ENCODE measurements at places on chromosomes 2 and 18. TPM values are rescaled to one million over a fixed set of nuclear protein-coding genes. Genes with fewer than 3 reads are reported as not detected.

GRCh38 chr2:4653991-4654390 lies 950.6 kb downstream of the DCDC2C start:
- no peak for DNase-seq

DNA sequence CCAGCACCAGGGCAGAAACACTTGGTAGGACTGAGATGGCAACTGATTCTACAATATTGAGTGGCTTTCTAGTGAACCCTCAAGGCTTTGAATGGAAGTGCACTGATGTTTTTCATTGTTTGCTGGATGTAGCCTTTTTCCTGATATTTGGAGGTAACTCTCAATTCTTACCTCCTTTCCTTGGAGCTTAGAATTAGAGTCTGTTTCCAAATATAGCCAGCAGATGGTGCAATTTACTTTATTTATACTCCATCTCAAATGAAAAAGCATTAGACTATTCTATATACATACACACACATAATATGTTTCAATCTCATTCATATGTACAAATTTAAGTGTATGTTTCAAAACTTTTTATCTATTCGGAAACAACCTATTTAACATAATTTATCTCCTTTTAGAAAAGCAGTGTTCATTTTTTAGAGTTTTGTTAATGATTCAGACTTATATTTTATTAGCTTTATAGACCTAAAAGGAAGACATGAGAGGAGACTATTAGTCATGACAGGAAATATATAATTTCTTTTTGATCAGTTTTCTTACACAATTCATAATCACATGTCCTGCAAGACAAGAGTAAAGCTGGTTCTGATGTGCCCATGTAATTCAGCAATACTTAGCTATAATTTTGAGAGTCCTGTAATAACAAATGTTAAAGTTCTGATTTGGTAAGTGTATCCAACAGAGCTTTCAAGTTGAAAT lies 124.8 kb downstream of the NUP35 start:
- DNase-seq = no peak

The DCDC2C gene
- total RNA-seq = not detected

The CNGA3 gene
- total RNA-seq = not detected

- no peak for DNase-seq
Measured at GRCh38 chr2:100856732-100857131, 36.8 kb downstream of the NPAS2 start.

DNA sequence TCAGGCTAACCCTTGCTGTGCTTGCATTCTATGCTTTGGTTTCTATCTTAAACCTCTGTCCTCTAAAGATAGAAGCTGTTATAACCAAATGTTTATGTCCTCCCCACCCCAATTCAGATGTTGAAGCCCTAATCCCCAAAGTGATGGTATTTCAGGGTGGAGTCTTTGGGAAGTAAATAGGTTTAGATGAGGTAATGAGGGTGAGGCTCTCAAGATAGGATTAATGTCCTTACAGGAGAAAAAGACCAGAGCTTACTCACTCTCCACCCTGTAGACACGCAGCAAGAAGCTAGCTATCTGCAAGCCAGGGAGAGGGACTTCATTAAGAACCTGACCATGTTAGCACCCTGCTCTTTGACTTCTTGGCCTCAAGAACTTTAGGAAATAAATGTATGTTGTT lies 362.5 kb downstream of the ERBB4 start:
- DNase-seq = no peak

- no peak for DNase-seq
Measured at GRCh38 chr2:63827749-63828148, 13.9 kb upstream of the UGP2 start.

GRCh38 chr18:57976230-57976773 lies 67.7 kb upstream of the NEDD4L start:
- no peak for DNase-seq

GRCh38 chr2:27583390-27583915 lies 611 bp downstream of the ZNF512 start:
- DNase-seq = no peak

DNA sequence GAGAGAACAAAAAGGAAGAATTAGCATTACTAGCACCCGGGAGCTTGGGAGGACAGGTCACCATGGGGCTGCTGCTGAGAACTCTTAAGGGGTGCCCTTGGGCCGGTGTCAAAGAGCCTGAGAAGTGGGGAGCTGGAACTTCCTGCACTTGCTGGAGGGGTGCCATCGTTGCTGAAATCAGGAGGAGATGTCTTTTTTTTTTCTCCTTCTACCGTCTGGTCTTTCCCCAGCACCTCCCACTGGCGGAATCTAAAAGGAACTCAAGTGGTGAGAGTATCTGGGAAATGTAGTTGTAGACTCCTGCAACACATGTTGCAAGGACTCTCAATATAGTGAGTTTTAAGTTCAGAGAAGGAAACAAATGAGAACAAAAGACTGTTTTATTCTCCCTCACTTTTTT lies 6.1 kb upstream of the AMMECR1L start:
- no peak for DNase-seq

GRCh38 chr2:147575106-147575505 lies 269.7 kb upstream of the ACVR2A start:
- no peak for DNase-seq

DNA sequence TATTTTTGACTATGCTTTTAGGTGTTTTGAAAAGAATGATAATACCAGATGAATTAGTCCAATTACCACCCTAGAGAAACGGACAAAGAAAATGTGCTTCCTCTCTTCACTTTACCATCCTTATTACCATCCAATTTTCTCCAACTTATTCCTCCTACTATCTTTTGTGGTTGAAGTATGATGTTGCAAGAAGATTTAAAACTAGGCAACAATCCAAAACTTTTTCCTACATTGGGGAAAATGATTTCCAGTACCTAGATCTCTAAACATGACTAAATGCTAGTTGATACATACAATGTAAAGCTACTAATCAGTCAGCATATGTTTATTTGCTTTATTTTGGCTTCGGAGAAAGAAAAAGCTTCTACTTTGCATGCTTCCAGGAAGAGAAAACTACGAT lies 355.0 kb upstream of the LYPD1 start:
- DNase-seq = no peak

DNA sequence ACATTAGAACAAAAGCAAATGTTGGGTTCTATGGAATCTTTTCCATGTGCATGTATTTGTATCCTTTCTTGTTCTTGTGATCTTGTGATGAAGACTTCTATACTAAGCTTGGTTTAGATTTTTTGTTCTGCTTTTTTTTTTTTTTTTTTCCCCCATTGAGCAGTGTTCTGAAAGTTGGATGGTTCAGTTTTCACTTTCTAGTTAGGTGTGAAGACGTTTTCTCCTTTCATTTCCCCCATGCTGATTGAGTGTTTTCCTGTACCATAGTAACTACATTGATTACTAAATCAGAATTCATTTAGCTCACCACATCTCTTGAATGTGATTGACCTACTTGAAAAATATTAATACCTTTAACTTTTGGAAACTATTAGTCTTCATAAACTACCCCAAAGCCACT lies 34.1 kb downstream of the NOP58 start:
- no peak for DNase-seq

All from activated naive CD4-positive, alpha-beta T cell treated with anti-CD3 and anti-CD28 coated beads for 36 hours (primary cell).